ENCODE measurements at places on chromosomes 12 and 14. TPM values are rescaled to one million over a fixed set of nuclear protein-coding genes. Genes with fewer than 3 reads are reported as not detected.

NR1H4 gene
- total RNA-seq: not detected

ABCC9 gene
- 0.42 TPM for total RNA-seq

RIPK3 gene
- total RNA-seq: not detected

SRRM4 gene
- 0.44 TPM for total RNA-seq

BMP4 gene
- 13.0 TPM for total RNA-seq

PPFIBP1 gene
- total RNA-seq: 108 TPM

DNAI7 gene
- 1.6 TPM for total RNA-seq

CLEC4C gene
- not detected for total RNA-seq

KRT82 gene
- not detected for total RNA-seq

NT5DC3 gene
- total RNA-seq: 24.2 TPM

TOX4 gene
- total RNA-seq: 69.3 TPM

DNA sequence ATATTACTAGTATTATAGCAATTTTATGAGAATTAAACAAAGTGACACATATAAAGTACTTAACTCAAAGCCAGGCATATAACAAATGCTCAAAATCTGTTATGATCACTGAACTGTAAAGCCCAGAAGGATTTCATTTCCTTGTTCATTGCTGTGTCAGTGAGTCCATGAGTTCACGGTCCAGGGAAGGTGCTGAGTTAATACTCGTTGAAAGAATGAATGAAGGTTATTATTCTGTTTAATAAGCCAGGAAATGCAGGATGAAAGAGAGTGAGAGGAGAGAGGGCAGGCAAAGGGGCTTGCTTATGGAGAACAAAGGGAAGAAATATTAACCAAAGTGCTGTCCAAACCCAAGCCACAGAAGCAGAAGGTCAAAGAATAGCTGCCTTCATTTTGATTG, 40.2 kb upstream of the NT5DC3 start:
- H3K27me3 ChIP-seq: no peaks in the 10 kb centered on the region
- H3K4me1 ChIP-seq: peaks cover 8% of the 10 kb centered on the region
- no peaks in the 10 kb centered on the region for H3K36me3 ChIP-seq
- DNase-seq: no peak

DNA sequence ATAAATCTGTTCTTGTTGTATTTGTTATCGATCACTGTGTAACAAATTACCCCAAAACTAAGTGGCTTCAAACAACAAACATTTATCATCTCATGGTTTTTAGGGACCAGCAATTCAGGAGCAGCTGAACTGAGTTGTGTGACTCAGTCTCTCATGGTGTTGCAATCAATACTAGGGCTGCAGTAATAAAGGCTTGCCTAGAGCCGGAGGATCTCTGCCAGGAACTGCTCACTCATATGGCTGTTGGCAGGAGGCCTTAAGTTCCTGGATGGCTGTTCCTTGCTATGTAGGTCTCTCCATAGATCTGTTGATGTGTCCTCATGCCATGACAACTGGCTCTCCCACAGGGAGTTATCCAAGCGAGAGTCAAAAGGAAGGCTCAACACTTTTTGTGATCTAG, 3.8 kb upstream of the PSMC6 start:
- no peak overlapping the region for H3K27ac ChIP-seq
- H3K36me3 ChIP-seq: no peaks in the 10 kb centered on the region

GRCh38 chr12:1662761-1663439, 28.0 kb upstream of the ADIPOR2 start:
- no peak overlapping the region for H3K27ac ChIP-seq
- H3K4me3 ChIP-seq: peak overlapping the region; percentile 69
- H3K36me3 ChIP-seq: no peaks in the 10 kb centered on the region
- H3K4me1 ChIP-seq: no peaks in the 10 kb centered on the region
- DNase-seq: peak; percentile 99

- no peaks in the 10 kb centered on the region for H3K27me3 ChIP-seq
- DNase-seq: no peak
- no peaks in the 10 kb centered on the region for H3K4me1 ChIP-seq
- H3K4me3 ChIP-seq: no peak overlapping the region
- no peaks in the 10 kb centered on the region for H3K36me3 ChIP-seq
Observed at GRCh38 chr12:74988156-74988555, 221.5 kb downstream of the KCNC2 start.

DNA sequence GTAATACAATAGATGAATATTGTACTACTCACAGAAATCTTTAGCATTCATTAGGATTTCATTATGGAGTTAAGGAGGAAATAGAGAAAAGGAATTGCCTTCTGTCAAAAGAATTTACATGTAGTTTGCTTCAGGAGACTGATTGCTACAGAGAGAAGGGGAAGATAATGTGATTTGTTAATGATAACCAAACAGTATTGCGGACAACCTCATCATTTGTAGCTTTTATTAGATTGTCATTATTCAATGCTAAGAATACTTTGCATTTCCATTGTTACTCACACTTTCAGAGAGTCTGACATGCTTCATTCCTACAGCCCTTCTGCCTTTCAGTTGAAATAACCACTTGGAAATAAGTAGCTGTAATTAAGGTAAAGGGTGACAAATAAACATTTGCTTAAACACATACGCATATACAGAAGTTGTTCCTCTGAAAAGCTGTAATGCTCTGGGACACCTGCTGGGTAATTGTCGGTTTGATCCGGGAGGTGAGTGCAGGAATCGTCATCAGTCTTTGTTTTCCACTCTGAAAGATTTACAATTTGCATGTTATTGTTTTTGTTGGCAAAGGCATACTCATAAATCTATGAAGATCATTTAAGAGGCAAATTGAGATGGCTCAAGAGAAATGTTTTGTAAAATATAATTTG, 600.2 kb downstream of the TRHDE start:
- H3K36me3 ChIP-seq: no peaks in the 10 kb centered on the region
- no peak for DNase-seq
- no peak overlapping the region for H3K27ac ChIP-seq

- no peak overlapping the region for H3K4me3 ChIP-seq
- H3K4me1 ChIP-seq: no peaks in the 10 kb centered on the region
- no peak overlapping the region for H3K27ac ChIP-seq
- DNase-seq: no peak
- no peaks in the 10 kb centered on the region for H3K36me3 ChIP-seq
- H3K27me3 ChIP-seq: no peaks in the 10 kb centered on the region
Observed at GRCh38 chr14:89862856-89863255, 91.7 kb downstream of the EFCAB11 start.

DNA sequence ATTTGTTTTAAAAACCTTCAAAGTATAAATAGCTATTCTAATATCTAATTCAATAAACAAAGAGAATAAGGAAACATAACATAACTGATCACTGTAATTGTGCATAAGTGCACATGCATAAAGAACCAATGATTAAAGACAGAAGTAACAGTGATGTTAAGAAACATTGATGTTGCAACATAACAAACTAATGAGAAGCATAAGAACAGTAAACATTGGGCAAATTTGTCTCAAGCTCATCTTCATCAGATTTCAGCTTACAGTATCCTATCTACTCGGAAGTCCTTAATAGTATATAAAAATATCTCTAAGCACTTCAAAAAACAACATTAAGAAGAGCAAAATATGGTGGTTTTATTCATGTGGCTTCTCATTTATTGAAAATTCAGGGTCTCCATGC, 97.6 kb downstream of the GARIN6 start:
- no peak overlapping the region for H3K4me3 ChIP-seq
- no peak for DNase-seq
- no peaks in the 10 kb centered on the region for H3K27me3 ChIP-seq
- H3K4me1 ChIP-seq: no peaks in the 10 kb centered on the region
- H3K27ac ChIP-seq: no peak overlapping the region

DNA sequence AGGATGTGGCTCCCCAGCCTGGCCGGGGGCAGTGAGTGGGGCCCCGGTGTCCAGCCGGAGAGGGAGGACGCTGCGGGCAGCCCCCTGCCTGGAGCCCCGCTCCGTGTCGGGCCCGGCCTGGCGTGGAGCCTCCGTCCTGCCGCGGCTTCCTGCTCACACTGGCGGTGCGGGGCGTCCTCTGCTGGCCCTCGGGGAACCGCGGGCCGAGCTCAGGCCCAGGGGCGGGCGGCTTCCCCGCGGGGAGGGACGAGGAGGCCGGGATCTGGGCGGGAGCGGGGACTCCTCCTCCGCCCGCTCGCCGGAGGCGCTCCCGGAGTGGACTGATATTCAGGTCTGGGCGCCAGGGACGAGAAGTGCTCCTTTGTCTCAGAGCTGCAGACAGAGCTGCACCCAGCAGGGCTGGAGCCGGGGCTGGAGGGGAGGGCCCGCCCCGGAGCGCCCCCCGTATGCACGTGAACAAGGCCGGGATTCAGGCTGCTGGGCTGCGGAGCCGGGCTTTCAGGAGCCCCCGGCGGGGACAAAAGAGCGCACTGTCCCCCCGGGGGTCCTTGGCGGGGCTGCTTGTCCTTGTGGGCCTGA, 2.2 kb downstream of the MMP17 start:
- H3K4me1 ChIP-seq: no peaks in the 10 kb centered on the region
- peak overlapping the region; percentile 73 for H3K4me3 ChIP-seq
- peak; percentile 92 for DNase-seq
- peaks cover 29% of the 10 kb centered on the region for H3K27me3 ChIP-seq
- H3K27ac ChIP-seq: peak overlapping the region; percentile 72

- no peaks in the 10 kb centered on the region for H3K4me1 ChIP-seq
- H3K36me3 ChIP-seq: no peaks in the 10 kb centered on the region
- no peak overlapping the region for H3K4me3 ChIP-seq
- H3K27me3 ChIP-seq: peaks cover 15% of the 10 kb centered on the region
- peak overlapping the region; percentile 57 for H3K27ac ChIP-seq
Observed at GRCh38 chr12:115569345-115570068, 708.0 kb downstream of the MED13L start.

GRCh38 chr14:92490239-92490959, 23.2 kb upstream of the RIN3 start:
- H3K4me3 ChIP-seq: no peak overlapping the region
- DNase-seq: no peak
- H3K27me3 ChIP-seq: no peaks in the 10 kb centered on the region
- no peaks in the 10 kb centered on the region for H3K4me1 ChIP-seq

- H3K4me3 ChIP-seq: no peak overlapping the region
- no peaks in the 10 kb centered on the region for H3K36me3 ChIP-seq
- H3K27ac ChIP-seq: no peak overlapping the region
- H3K27me3 ChIP-seq: peaks cover 11% of the 10 kb centered on the region
Observed at GRCh38 chr12:96989916-96990315, 82.9 kb downstream of the NEDD1 start.

DNA sequence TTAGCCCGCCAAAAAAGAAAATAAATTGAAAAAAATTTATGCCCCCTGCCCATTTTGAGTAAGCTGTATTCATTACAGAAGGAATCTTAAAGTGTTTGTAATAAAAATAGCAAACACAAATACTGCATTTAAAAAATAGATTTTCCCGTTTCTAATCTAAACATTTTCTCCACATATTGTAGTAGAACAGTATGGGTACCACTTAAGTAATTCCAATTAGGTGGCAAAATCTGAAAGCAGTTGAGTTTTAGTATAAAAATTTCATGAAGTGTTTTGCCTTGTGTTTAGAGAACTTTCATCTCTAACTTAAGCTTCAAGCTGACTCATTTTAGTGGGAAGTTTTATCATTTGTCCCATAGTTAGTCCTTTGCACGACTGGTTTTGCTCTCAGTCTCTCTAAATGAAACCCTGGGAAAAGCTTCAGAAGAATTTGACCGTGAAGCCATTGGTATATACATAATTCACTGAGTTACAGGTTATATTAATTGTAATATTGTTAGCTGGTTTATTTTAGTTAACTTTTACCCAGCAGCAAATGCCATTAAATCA, 214.6 kb downstream of the ERC1 start:
- no peaks in the 10 kb centered on the region for H3K36me3 ChIP-seq
- no peak overlapping the region for H3K27ac ChIP-seq
- H3K4me1 ChIP-seq: no peaks in the 10 kb centered on the region
- no peaks in the 10 kb centered on the region for H3K27me3 ChIP-seq
- no peak for DNase-seq

- H3K4me1 ChIP-seq: no peaks in the 10 kb centered on the region
- no peak for DNase-seq
- no peak overlapping the region for H3K4me3 ChIP-seq
- H3K36me3 ChIP-seq: no peaks in the 10 kb centered on the region
- no peak overlapping the region for H3K27ac ChIP-seq
Observed at GRCh38 chr12:56930241-56930640, 4.0 kb downstream of the SDR9C7 start.

- H3K27me3 ChIP-seq: no peaks in the 10 kb centered on the region
- H3K4me1 ChIP-seq: peaks cover 18% of the 10 kb centered on the region
- H3K36me3 ChIP-seq: no peaks in the 10 kb centered on the region
- no peak overlapping the region for H3K27ac ChIP-seq
- no peak overlapping the region for H3K4me3 ChIP-seq
Observed at GRCh38 chr12:75881920-75882319, 149.7 kb downstream of the PHLDA1 start.

- no peak overlapping the region for H3K4me3 ChIP-seq
- no peak for DNase-seq
- H3K27ac ChIP-seq: no peak overlapping the region
Observed at GRCh38 chr14:24881116-24881893, 168.6 kb downstream of the STXBP6 start.

DNA sequence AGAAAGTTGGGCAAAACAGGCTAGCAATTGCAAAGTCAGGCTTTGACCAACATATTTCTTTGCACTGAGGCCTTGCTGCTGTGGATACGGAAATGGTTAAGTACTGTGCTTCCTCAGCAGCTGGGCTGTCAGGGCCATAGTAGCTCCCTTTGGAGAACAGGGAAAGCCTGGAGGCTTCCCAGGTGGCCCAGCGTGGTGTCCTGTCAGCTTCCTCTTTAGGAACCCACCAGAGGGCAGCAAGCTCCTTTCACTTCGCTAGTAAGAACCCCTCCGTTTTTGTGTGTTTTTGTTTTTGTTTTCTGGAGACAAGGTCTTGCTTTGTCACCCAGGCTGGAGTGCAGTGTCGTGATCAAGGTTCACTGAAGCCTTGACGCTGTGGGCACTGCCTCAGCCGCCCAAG, 1.7 kb upstream of the CFAP251 start:
- no peak overlapping the region for H3K27ac ChIP-seq
- peak; percentile 89 for DNase-seq
- no peak overlapping the region for H3K4me3 ChIP-seq
- H3K4me1 ChIP-seq: no peaks in the 10 kb centered on the region
- H3K36me3 ChIP-seq: peaks cover 45% of the 10 kb centered on the region
